ENCODE measurements at places on chromosomes 6 and 20.

- no peak for DNase-seq
These were observed 28.4 kb downstream of the WRNIP1 start for GRCh38 chr6:2793534-2794151.

GRCh38 chr6:158011980-158012566 is 30.4 kb downstream of the SYNJ2 start:
- DNase-seq: no peak

DNA sequence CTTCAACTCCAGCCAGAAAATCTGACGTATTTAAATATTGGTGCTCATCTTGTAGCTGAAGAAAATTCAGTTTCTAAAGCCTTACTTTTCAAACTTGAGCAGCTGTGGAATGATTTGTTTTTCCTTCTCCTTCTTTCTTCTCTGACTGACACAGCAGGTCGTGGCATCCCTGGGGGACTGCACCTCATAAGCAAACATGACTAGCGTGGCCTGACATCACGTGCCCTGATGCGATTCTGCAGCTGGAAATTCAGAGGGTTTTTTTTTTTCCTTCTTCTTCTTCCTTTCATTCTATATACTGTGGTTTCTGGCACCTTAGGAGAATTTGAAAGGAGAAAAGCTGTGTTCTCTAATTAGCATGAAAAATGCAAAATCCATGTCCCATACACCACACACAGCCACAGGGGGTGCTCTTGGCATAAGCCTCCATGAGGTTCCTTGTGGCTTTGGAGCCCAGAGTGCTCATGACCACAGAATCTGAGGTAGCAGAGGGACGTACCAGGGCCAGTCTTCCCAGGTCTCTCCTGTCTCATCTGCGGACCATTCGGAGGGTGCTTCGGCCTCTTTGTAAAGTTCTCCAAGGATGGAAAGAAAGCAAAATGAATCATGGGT is 258.5 kb upstream of the CDH4 start:
- no peak for DNase-seq

GRCh38 chr6:125154761-125155135 is 1.2 kb downstream of the TPD52L1 start:
- no peak for DNase-seq

DNA sequence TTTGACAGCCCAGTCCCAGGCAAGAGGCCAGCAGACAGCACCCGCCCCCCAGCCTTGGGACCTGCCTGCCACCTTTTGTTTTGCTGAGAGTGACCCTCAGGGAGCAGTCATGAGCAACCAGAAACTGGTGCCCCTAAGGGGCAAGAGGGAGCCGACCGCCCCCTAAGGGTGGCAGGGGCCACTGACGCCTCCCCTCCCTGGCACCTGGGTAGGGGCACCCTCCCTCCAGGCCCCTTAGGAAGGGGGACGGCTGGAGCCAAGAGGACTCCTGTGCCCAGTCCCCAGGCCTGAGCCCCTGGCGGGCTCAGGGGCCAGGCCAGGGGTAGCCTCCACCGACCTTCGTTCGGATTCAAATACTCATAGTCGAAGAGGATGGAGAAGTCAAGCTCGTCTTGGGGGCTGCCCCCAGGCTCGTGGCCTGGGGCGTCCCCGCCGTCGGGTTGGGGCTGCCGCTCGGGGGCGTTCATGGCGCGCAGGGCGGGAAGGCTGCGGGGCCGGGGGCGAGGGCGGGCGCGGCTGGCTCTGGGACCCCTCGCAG is 417 bp downstream of the NFATC2 start:
- no peak for DNase-seq

DNA sequence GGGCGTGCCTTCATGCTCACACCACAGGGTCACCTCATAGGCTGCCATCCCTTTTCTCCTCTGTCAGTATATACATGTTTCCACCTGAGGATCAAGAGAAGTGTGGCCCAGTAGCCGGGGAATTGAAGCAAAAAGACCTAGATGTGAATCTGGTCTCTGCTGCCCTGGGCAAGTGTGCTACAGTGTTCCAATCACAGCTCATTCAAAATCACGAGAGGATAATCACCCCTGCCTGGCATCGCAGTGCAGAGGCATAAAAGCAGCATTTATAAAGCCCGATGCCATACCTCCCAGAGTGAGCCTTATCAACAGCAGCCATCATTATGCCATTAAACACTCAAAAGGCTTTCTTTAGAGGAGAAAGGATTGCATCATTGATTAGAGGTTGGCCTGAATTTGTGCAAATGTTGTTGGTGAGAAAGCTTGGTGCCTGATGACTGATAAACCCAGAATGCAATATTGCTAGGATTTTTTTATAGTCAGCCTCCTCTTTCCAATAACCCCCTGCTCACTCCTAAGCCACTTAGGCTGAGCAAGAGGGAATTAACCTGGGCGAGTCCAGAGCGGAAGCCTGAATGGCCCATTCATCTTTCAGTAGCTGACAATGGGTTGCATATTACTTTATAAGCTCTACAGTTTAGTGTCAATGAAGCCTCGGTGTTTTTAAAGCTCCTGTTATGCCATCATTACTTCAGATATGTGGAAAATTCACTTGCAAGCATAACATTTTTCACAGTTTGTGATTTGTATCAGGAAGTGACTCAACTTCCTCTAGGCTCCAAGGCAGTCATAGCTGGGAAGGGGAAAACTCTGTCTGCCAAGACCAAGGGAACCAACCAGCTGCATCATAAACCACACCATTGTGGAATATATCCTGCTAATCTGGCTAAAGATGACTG is 92.5 kb upstream of the NXT1 start:
- peak; percentile 74 for DNase-seq

GRCh38 chr6:16419636-16420336 is 181.4 kb downstream of the GMPR start:
- no peak for DNase-seq

DNA sequence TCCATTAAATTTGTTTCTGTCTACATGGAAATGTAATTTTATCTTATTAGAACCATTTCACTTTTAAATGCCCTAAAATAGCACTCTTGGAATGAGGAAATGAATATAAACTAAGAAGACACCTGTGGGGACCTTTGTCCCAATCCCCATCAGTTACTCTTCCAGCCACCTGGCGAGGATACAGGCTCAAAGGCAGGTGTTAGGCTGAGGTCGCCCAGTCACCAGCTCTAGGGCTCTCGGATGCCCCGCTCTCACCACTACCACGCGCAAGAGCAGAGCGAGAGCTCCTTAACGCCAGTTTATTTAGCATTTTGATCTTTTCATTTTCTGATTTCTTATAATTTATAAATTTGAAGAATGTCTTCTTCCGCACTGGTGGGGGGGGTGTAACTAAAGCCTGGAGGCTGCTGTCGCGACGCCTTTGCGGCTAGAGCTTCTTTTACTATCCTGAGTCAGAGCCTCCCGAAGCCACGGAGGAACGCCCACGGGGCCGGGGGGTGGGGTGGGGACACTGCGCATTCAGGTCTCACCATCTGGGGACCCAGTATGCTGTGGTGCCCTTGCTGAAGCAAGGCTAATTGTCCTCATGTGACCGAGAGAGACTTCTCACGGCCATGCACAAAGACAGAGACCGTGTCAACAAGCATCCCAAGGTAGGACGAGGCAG is 38.7 kb upstream of the AFDN start:
- DNase-seq: no peak

DNA sequence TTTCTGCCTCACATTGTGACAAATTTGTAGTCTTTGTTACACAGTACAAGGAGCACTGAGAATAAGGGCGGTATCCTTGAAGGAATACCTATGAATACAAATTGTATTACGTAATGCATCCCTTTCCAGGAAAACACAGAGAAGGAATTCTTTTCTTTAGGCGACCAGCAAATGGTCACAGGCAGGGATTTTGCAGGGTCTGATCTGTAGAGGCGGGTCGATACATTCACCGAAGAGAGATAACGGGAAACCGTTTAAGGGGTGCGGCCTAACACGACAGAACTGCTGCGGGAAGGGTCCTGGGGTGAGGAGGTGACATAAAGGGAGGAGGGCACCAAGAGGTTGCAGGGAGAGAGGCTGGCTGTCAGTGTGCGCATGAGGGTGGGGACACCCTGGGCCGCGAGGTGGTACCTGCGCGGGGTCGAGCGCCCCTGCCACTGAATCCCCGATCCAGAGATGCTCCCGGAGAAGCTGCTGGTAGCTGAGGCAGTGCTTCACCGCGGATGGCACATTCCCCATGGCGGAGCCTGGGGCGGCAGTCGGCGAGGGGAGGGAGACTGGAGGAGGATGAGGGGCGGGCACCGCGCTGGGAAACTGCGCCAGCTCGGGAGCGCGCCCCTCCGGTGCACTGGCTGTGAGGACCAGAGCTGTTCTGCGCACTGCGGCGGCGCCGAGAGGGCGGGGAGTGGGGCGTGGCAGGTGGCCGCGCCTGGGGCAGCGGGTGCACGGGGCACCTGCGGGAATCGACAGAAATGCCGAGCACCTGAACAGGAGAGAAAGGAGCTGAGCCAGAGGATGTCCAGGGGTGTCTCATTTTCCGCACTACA is at the start of gene HMGCLL1:
TSS of gene HMGCLL1 (minus strand) at position 656 of the 827 bp plus-strand sequence. CDS start at position 519, 137 bp downstream.
- no peak for DNase-seq

- no peak for DNase-seq
These were observed 64.7 kb downstream of the TBC1D7 start for GRCh38 chr6:13263669-13264068.

GRCh38 chr6:157569543-157569942 is 188.6 kb downstream of the ZDHHC14 start:
- no peak for DNase-seq

DNA sequence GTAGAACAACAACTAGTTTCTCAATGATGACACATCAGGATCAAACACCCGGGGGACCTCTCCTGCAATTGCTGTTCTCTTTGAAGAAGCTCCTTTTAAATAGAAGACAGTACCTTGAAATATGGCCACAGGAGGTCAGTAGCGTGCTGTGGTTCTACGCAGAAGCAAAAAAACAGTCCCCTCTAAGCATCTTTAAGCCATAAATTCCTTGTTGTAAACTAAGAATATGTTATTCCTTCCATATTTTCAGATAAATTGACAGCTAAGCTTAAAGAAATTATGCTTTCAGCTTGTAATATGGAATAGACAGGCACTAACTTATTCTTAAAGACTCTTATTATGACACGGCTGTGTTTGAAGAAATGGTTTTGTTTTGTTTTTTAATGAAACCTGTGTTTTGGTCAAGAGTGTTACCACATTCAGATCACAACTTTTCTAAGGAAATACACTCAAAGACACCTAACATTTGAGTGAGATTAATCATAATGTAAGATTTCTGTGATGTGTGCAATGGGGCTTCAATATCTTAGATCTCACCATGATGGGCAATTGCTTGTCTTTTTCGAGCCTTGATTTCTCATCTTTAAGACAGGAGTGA is 49.7 kb upstream of the IL20RA start:
- no peak for DNase-seq

- no peak for DNase-seq
These were observed 2.1 kb downstream of the MAPK13 start for GRCh38 chr6:36132246-36132895.

GRCh38 chr6:162526960-162527359 is 200.6 kb downstream of the PRKN start:
- DNase-seq: no peak

GRCh38 chr6:95581073-95581472 is 3.7 kb downstream of the MANEA start:
- DNase-seq: no peak

DNA sequence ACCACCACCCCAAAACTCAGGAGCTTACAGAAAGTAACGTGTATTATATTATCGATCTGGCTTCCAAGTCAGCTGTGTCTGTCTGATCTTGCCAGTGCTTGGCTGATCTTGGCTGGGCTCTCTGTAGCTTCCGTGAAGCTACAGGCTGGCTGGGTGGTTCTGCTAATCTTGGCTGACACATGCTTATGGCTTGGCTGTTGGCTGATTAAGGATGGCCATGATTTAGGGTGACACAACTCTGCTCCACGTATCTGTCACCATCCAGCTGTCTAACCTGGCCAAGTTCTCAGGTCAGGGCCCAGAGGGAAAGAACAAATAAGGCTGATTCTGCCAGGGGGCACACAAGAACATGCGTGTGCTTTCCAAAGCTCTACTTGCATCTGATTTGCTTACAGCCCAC is 64.7 kb upstream of the PRL start:
- no peak for DNase-seq

DNA sequence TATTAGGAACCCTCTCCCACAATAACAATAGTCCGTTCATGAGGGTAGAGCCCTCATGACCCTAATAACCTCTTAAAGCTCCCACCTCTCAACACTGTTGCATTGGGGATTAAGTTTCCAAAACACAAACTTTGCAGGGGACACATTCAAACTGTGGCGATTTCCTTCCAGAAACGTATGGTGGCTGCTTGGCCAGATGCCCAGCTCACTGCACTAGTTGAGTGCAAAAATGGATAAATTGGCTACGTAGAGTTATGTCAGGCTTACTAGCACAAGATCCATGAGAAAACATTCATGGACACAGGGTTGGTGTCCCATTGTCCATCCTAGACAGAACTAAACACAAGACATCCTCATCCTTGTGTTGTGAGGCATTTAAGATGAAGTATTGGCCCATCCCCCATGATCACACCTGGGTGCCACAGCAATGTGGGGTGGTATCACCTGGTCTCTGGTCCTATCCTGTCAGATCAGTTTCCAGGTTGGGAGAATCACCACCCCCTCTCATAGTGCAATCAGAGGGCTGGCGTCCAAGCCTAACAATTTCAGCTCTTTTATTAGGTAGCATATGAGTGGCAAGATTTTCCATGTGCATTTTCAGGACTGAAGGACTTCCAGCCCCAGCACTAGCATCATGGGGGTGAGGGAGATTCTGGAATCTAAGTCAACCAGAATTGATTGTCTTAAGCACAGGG is 63.4 kb upstream of the ELOVL5 start:
- DNase-seq: no peak

GRCh38 chr6:157148391-157149323 is 174.7 kb downstream of the TMEM242 start:
- DNase-seq: no peak

GRCh38 chr20:14824996-14825395 is 487.6 kb upstream of the FLRT3 start:
- no peak for DNase-seq

DNA sequence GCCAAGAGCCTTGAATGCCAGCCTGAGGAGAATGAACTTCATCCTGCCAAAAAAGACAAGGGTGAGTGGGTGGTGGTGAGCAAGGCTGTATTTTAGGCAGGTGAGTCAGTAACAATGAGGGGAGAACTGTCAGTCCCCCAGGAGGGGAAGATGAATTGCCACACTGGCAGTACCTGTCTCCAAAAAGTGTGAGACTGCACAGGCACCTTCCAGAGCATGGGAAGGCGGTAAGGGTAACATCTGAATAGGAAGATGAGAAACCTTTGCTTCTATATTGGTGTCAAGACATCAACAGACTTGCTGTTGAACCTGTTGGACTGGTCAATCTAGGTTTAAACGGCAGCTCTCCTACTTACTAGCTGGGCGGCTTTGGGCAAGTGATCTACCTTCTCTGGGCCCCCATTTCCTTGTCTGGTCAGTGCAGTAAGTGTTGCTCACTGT is 30.9 kb downstream of the STK35 start:
- no peak for DNase-seq

GRCh38 chr6:163533443-163533842 is 118.9 kb downstream of the QKI start:
- DNase-seq: no peak
